ENCODE measurements at places on chromosomes 16 and 17.

DNA sequence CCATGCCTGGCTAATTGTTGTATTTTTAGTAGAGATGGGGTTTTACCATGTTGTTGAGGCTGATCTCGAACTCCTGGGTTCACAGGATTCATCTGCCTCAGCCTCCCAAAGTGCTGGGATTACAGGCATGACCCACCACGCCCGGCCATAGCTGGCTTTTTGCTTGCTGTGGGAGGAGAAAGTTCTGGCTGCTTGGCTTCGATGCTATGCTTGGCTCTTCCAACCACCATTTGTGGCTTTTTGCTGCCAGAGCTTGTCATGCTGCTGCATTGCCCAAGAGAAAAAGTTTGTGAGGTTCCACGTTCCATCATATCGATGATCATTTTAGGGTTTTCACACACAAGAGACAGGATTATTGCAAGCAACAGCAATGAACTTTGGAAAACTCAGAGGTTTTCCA is 16.2 kb downstream of the BMERB1 start:
- DNase-seq: no peak

- DNase-seq: no peak
Observed at GRCh38 chr16:73347500-73348375, 299.8 kb upstream of the ZFHX3 start.

DNA sequence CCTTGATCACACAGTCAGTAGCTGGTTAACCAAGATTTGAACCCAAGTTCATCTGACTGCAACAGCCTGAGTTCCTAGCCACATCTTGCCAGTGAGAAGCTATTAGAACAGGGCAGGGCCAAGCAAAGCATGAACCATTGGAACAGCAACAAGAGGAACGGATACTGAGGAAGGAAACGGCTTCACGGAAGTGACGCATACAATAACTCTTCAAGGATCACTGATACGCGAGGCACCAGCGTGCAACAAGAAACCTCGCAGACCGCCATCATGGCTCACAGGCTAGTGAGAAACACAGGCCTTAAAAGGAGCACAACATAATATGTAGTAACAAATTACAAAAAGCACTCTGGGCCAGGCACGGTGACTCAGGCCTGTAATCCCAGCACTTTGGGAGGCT is 114.9 kb downstream of the CDYL2 start:
- DNase-seq: no peak

DNA sequence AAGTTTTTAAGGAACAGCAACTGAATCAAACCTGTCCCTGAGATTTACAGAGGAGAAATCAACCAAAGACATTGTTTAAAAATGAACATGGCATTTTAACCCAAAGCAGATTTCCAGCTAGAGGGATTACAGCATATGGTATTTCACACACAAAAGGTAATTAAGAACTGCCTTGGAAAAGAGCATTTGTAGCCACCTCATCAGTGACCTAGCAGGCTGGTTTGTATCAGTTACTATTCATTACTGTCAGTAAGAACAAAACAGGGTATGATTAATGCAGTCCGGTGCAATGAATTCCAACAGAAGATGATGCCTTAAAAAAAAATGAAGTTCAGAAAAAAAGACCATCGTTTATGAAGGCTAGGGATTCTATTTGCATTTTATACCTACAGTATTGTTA is 219.9 kb downstream of the CHD9NB start:
- no peak for DNase-seq

Measured in HuH-7.5 (cell line).